ENCODE measurements at places on chromosomes 1 and 21.

- no peak for DNase-seq
These were observed 4.6 kb upstream of the WNT2B start for GRCh38 chr1:112504001-112504660.

GRCh38 chr1:14724678-14725077 lies 126.2 kb downstream of the KAZN start:
- no peak for DNase-seq

- no peak for DNase-seq
These were observed 2.5 kb downstream of the PKP1 start for GRCh38 chr1:201285846-201286245.

- no peak for DNase-seq
These were observed 16.2 kb downstream of the FOXO6 start for GRCh38 chr1:41377397-41377796.

- no peak for DNase-seq
These were observed 14.6 kb upstream of the PROX1 start for GRCh38 chr1:213973129-213973528.

DNA sequence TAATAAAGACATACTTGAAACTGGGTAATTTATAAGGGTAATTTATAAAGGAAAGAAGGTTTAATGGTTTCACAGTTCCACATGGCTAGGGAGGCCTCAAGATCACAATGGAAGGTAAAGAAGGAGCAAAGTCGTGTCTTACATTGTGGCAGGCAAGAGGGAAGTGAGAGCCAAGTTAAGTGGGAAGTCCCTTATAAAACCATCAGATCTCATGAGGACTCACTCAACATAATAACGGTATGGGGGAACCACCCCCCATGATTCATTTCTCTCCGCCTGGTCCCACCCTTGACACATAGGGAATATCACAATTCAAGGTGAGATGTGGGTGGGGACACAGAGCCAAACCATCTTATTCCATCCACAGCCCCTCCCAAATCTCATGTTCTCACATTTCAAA lies 76.8 kb upstream of the ZNF678 start:
- no peak for DNase-seq

GRCh38 chr1:40732756-40733301 lies 41.3 kb downstream of the NFYC start:
- DNase-seq = no peak

DNA sequence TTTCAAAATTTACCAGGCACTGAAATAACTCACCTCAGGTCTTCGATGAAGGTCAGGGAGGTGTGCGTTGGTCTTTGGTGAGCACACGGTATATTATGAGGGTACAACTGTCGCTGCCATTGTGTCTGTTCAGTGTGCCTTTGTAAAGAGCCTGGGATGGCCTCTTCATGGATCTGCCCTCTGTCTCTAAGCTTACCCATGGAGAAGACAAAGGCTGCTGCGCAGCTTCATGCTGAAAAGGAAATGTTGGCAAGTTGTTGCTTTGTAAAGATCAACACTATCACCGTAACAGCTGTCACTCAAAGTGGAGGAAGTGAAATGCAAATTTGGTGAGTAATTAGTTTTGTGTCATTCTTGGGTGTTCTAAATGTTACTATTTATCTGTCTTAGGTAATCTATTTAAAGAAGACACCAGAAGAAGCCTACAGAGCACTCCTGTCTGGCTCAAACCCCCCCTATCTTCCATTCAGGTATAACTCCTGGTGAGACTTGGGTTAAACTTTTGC lies 71.6 kb downstream of the CDC14A start:
- no peak for DNase-seq

GRCh38 chr1:228146417-228147150 lies 3.1 kb upstream of the GJC2 start:
- no peak for DNase-seq

- no peak for DNase-seq
These were observed 138.8 kb upstream of the NBPF11 start for GRCh38 chr1:148290881-148291280.

- no peak for DNase-seq
These were observed 1.2 kb downstream of the CR1L start for GRCh38 chr1:207646171-207646570.

GRCh38 chr1:201025571-201026002 lies 2.1 kb upstream of the KIF21B start:
- DNase-seq = no peak

DNA sequence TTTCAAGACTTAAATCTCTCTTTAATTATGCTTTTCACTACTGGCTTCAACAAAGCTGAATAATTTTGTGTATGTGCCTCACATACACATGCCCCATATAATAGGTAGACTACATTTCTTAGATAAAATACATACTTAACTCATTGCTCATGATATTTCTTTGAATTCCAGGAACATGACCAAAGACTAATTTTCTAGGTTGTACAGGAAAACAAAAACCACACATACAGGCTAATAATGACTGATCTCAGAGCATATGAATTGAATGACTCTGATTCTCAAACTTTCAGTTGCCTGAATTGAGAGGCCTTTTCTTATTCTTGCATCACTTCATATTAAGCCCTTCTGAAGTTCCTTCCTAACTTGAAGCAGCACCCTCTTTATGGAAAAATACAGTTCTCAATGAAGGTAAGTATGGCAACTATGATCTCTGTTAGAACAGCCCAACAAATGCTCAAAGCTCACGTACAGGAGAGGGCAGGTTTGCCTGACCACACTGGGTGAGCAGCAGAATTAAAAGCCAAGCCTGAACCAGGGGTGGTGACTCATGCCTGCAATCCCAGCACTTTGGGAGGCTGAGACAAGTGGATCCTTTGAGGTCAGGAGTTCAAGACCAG lies 22.6 kb upstream of the UAP1 start:
- DNase-seq = no peak

GRCh38 chr1:115266729-115267421 lies 71.2 kb downstream of the NGF start:
- no peak for DNase-seq

GRCh38 chr1:199954699-199955098 lies 72.8 kb upstream of the NR5A2 start:
- DNase-seq = no peak

DNA sequence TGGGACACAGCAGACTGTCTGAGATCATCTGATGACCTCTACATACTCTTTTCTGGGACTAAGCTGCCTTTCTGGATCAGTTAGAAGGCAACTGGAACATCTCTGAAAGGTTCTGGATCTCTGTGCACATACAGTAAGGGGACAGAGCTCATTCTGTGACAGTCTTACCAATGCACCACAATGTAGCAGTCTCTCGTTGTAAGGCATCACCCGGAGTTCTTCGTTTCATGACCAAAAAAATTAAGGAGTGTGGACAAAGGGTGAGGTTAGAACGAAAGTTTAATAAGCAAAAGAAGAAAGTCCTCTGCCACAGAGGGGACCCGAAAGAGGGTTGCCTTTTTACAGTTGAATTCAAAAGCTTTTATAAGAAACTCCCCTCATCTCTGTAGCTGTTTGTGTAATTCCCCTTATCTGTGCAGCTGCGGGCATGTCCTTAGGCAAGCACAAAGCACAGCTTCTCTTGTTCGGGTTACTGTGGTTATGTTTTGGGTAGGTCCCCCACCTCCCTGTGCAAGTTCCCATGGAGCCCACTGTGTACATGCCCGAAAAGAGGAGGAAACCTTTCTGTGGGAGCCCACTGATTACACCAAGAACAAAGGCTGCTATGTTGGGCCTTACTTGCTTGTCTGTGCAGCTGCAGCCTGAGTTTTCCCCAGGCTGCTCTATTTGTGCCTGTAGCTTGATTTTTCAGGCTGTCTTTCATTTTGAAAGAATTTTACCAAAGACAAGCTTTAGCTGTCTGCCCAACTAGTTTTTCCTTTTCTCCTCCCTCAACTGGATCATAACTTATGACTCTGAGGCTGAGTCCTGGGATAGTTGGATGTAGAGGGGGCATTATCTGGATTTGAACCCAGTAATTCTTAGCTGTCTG lies 53.1 kb upstream of the CACNA1E start:
- DNase-seq = no peak

GRCh38 chr1:147201276-147201675 lies 23.9 kb downstream of the FMO5 start:
- DNase-seq = no peak

DNA sequence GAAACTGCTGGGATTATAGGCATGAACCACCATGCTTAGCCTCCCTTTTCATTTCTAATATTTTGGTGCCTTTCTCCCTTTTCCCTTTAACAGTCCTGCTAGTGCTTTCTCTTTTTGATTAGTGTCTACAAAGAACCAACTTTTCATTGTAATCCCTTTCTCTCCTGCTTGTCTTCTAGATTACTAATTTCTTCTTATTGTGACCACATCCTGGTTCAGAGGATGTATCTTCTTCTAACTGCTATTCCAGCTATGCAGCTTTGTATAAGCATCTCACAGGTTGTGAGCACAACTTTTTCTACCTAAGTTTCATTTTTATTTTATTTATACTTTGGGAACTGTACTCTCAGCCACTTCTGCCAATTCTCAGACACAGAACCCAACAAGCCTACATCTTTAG lies 14.7 kb downstream of the ZNF648 start:
- DNase-seq = no peak

GRCh38 chr1:153490272-153491051 lies 30.0 kb upstream of the S100A7 start:
- DNase-seq = no peak

- peak; percentile 13 for DNase-seq
These were observed at the start of gene PDE9A for GRCh38 chr21:42653231-42654061. PDE9A (plus strand) TSS chr21:42653621; CDS start chr21:42653815, 194 bp downstream.

GRCh38 chr1:17168091-17168876 lies 36.6 kb upstream of the PADI1 start:
- DNase-seq = no peak

DNA sequence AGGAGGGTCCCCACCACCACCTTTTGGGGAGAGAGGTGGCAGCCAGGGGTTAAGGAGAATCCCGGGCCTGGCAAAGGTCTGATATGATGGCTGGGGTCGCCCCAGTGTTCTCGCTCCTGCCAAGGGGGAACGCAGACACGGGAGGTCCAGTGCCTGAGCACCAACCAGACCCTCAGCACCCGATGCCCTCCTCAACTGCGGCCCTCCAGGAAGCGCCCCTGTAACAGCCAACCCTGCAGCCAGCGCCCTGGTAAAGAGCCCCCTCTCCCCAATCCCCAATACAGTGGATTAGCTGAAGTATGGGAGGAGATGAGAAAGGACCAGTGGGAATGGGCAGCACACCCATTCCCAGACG lies 10.4 kb downstream of the ADAMTSL4 start:
- DNase-seq = no peak

DNA sequence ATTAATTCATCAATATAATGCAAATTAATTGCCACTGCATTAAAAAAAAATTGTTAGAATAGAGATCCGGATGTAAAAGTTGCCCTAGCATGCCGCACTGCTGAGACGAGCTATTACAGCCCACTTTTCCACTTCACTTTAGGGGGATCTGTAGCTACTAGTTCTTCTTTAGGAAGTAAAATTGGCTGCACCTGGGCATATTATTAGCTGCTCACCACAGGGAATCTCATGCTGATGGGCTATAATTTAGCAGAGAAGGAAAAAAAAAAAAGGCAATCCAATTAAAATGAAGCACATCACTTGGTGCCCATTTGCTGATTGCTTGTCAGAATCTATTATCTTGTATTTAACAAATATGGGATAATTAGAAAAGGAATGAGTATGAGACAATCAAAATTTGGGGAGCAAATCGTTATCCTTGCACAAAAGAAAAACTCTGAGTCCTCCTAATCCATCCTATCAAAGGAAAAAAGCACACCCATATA lies 233.4 kb downstream of the DSCAM start:
- no peak for DNase-seq

- no peak for DNase-seq
These were observed 78.6 kb upstream of the SLC44A3 start for GRCh38 chr1:94741510-94741909.

GRCh38 chr1:172774561-172774960 lies 115.7 kb downstream of the FASLG start:
- DNase-seq = no peak

DNA sequence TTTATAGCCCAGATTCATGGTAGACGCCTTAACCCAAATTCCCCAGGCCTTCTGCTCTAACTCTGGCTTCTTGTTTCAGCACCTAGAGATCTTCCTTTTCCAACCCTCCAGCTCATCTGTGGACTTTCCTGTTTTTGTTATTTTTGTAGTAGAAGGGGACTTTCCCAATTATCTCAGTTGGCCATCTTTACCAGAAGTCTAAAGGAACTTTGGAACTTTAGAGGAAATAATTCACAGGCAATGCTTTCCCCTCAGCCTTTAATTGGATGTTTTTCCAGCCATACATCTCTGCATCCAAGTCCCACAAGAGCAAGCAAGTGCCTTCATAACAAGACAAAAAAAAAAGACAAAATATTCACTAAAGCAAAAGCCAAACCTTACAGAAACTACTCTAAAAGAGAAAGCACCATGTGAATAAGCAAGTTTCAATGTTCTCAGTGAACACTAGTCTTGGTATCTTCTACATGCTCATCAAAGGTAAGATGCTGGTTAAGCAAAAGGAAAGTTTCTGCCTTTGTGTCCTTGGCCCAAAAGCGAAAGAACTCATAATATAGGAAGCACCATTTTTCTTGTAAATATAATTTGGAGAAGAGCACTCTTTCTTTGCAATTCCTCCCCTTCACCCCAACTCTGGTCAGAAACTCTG lies 377.3 kb downstream of the SETD4 start:
- no peak for DNase-seq

- peak; percentile 67 for DNase-seq
These were observed 21.5 kb upstream of the TMEM222 start for GRCh38 chr1:27300341-27301051.

- no peak for DNase-seq
These were observed 4.7 kb downstream of the CFAP410 start for GRCh38 chr21:44334329-44335030.

- DNase-seq = no peak
These were observed 101.9 kb downstream of the SLC45A1 start for GRCh38 chr1:8419861-8420260.

DNA sequence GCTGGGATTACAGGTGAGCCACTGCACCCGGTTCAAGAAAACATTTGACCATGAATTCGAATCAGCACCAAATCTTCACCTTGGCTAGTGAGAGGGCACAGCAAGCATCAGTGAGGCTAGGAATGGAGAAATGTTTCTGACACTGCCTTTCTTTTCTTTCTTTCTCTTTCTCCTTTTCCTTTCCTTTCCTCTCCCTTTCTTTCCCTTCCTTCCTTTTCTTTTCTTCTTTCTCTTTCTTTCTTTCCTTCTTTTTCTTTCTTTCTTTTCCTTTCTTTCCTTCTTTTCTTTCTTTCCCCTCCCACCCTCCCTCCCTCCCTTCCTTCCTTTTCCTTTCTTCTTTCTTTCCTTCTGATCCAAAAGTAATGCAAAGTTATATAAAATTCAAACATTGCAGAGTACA lies 40.9 kb downstream of the GFI1 start:
- DNase-seq = no peak

DNA sequence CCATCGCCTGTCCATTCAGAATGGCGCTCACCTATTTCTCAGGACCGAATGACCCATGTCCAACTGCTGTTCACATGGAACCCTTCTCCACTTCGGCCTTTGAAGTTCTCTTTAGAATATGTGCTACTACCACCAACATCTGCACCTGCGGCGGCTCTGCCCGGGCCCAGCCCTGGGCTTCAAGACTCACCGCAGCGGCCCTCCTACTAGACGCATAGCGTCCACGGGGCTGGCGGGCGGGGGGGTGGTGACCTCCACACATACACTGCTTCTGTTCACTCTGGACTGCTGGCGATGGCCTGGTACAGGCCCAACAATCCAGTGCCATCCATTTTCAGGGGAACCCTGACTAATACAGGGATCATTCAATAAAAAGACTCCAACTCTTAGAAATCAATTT lies 394.2 kb downstream of the VAV3 start:
- no peak for DNase-seq

GRCh38 chr1:227934476-227935313 lies 13.0 kb downstream of the WNT9A start:
- peak; percentile 34 for DNase-seq
